ENCODE measurements at places on chromosomes 3 and 15.

GRCh38 chr15:68055224-68055705 is 1.1 kb downstream of the PIAS1 start:
- DNase-seq = peak; percentile 36

DNA sequence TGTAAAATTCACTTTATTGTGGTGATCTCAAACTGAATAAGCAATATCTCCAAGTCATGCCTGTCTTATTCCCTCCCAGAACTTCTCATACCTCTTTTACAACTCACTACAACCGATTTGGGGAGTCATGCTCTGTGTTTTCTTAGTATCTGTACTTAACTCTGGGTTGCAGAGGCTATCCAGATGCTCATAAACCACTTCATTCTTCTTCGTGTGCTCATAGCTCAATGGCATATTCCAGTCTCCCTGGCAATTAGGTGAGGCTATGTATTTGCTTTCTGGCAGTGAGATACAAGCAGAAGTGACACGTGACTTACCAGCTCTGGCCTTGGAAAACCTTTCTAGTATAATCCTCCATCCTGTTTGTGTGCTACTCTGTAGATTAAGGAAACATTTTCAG is 360.9 kb downstream of the ZNF385D start:
- DNase-seq = no peak

GRCh38 chr3:4416961-4417360 is 50.1 kb downstream of the SUMF1 start:
- DNase-seq = no peak

- no peak for DNase-seq
These were observed 431 bp downstream of the PFKFB4 start for GRCh38 chr3:48555949-48556795.

GRCh38 chr3:33441225-33441976 is 1.2 kb upstream of the UBP1 start:
- no peak for DNase-seq

DNA sequence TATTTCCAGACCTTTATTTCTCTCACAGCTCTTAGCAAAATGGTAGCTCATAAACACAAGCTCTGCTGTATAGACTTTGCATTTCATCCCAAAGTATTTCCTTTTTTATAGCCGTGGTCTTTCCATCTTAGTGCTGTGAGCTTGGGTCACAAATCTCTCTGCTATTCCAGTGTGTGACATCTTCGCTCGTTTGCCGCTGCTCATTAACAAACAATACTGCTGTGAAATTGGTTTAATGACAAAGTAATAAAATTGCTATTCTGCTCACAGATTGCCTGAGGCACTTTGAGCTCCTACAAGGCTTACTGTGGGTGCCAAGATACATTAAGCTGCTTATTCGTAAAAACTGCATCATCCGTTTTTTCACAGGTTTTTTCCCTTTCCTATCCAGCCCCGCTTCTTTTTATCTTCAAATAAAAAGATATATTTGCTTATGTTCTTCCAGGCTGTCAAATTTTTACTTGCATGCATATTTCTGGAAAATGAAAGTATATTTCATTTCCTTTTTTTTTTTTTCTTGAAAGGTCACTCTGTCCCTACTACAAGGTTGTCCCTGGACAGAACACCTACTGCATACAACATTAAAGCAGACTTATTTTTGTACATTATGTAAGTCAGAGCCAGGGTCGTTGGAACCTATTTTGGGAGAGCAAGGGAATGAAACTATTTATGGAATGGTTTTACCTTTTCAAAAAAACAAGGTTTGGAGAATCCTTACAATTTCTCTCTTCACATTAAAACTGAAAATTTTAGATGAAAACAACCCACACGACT is 174.5 kb downstream of the MEIS2 start:
- DNase-seq = no peak

GRCh38 chr3:159991591-159991990 is 3.0 kb downstream of the IL12A start:
- no peak for DNase-seq

- DNase-seq = no peak
These were observed 197.4 kb upstream of the RGMA start for GRCh38 chr15:93286446-93286845.

- no peak for DNase-seq
These were observed 2.5 kb upstream of the IRAK2 start for GRCh38 chr3:10162185-10162584.

DNA sequence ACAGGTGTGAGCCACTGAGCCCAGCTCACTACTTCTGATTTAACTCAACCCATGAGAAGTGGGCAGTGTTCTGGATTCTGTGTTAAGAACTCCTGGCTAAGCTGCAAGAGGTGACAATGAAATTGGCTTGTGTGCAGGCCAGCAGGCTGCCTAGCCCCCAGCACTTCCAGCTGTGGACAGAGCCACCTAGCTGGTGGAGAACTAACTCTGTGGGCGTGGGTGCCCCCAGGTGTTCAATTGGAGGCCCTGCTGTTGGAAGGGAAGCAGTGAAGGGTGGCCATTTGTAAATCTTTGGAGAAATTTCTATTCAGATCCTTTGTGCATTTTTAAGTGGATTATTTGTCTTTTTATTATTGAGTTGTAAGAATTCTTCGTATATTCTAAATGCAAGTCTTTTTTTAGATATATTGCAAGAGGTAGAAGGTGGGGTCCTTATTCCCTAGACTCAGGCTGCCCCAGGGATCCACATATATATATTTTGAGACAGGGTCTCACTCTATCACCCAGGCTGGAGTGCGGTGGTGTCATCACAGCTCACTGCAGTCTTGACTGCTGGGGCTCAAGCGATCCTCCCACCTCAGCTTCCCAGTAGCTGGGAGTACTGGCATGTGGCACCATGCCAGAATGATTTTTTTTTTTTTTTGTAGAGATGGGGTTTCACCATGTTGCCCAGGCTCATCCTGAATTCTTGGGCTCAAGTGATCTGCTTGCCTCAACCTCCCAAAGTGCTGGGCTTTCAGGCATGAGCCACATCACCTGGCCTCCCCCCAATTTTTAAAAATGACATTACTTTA is 7.2 kb upstream of the SCAMP5 start:
- no peak for DNase-seq

GRCh38 chr3:187473778-187474406 is 105.7 kb downstream of the RTP4 start:
- no peak for DNase-seq

- DNase-seq = no peak
These were observed 9.3 kb downstream of the RBPMS2 start for GRCh38 chr15:64766058-64766457.

GRCh38 chr3:176583956-176584355 is 613.3 kb downstream of the TBL1XR1 start:
- DNase-seq = no peak

DNA sequence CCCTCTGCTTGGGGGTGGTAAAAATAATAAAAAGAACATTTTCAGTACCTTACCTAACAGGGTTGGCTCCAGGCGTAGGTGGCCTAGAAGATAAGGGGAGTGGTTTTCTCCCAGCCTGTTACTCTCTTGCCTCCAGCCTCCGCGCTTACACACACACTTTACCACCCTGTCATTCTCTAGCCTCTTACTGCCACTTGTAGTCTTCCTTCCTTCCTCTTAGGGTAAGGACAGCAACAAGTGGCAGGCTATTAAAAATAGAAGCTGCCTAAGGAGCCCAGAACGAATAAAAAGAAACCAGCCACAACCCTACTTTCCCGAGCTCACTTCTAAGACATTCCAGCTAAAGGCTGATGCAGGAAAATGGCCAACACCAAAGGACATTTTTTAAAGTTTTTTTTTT is 9.6 kb upstream of the LIPH start:
- no peak for DNase-seq

GRCh38 chr3:190591080-190591479 is 77.2 kb downstream of the IL1RAP start:
- DNase-seq = no peak

GRCh38 chr3:145055375-145056076 is 1083.9 kb downstream of the DIPK2A start:
- DNase-seq = no peak

DNA sequence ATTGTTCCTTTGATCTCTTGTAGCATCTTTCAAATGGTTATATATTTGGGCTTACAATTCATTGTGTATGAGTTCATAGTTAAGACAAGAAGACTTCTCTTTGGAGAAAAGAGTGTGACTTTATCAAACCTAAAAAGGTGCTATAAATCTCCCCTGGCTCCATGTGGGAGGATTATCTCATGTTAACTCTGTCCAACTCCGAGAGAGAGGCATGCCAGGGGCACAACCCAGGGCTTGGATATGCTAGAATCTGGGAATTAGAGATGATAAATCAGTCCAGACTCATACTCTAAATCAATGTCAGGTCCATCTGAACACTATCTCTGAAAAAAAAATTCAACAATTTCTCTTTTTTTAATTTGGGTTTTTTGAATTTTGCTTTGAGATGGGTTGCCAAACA is 462.8 kb downstream of the TUSC7 start:
- no peak for DNase-seq

GRCh38 chr3:155847993-155848392 is 6.2 kb downstream of the SLC33A1 start:
- no peak for DNase-seq

DNA sequence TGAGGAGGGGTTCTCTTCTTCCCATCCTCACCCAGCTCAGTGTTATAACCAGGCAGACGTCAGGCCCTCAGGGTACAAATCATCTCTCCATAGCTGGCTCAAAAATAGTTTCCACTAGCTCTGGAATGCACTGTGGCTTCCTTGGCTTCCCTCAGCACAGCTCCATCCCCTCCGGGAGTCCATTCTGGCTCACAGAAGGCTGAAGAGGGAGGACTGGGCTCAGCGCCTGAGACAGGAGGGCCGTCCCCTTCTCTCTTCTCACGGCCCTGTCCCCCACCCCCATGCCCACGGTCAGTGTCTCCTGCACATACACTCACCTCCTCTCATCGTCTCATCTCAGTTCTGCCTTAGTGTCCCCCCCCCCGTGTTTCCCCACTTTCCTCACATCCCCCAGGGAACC is 50.1 kb downstream of the UMPS start:
- DNase-seq = no peak

- DNase-seq = no peak
These were observed 27.5 kb upstream of the MASP1 start for GRCh38 chr3:187318819-187319616.

DNA sequence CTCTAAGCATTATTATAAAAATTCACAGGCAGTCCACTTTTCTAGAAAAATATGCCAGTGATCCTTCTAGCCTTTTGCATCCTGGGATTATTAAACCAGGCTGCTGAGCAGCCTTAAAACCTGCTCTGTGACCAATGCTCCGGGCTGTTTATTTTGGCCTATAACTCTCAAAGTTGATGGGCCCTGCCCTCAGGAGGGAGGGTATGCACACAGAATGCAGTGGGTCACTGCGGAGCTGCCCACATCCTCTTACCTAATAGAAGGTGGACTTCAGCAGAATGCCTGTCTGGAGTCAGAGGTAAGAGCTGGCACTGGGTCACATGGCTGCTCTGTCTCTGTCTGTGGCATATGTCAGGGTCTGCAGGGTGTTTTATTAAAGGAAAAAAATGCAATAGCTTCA is 26.0 kb downstream of the CPNE4 start:
- no peak for DNase-seq

- DNase-seq = no peak
These were observed 34.7 kb upstream of the GCSAM start for GRCh38 chr3:112167758-112168157.

GRCh38 chr15:40493089-40493840 is 22.5 kb downstream of the CHST14 start:
- peak; percentile 7 for DNase-seq

- DNase-seq = no peak
These were observed 10.9 kb downstream of the SEMA7A start for GRCh38 chr15:74422652-74423430.

GRCh38 chr15:52011711-52012144 is 7.3 kb upstream of the MAPK6 start:
- no peak for DNase-seq

DNA sequence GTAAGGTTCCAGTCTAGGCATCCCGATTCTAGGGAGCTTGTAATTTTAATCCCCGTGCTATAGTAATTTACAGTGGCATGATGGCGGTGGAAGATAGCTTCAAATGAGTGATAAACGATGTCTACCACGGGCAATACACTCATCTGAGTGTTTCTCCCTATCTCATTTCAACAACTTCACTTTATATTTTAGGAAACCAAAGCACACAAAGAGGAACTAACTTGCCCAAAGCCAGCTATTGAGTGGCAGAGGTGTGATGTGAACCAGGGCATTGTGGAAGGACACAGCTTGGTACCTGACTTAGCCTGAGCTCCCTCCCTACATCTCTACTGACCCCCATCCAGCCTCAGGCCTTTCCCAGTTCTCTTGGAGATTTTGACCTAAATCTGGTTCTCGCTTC is 16.9 kb upstream of the FILIP1L start:
- no peak for DNase-seq

DNA sequence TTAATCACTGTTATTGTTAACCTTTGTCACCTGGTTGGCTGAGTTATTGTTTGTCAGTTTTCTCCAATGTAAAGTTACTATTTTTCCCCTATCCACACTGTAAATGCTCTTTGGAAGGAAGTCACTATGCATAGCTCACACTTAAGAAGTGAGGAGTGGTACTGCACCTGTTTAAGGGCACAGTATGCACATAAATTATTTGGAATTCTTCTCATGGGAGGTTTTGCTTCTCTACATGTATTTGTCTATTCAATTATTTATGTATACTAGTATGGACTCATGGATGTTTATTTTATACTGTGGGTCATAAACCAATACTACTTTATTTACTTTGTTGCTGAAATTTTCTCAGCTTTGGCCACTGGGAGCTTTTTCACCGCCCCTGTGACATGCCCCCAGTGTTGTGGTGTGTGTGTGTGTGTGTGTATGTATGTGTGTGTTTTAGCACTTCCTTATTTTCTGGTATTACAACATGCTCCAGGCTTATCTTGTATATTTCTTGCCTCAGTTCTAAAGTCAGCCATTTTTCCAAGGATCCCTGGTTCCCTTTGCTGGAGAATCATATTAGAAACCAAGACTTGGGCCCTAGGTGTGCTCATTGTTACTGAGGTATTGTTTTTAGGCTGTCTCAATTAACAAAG is 290.5 kb downstream of the KBTBD8 start:
- no peak for DNase-seq

- DNase-seq = no peak
These were observed 43.8 kb downstream of the SPSB4 start for GRCh38 chr3:141094790-141095545.

DNA sequence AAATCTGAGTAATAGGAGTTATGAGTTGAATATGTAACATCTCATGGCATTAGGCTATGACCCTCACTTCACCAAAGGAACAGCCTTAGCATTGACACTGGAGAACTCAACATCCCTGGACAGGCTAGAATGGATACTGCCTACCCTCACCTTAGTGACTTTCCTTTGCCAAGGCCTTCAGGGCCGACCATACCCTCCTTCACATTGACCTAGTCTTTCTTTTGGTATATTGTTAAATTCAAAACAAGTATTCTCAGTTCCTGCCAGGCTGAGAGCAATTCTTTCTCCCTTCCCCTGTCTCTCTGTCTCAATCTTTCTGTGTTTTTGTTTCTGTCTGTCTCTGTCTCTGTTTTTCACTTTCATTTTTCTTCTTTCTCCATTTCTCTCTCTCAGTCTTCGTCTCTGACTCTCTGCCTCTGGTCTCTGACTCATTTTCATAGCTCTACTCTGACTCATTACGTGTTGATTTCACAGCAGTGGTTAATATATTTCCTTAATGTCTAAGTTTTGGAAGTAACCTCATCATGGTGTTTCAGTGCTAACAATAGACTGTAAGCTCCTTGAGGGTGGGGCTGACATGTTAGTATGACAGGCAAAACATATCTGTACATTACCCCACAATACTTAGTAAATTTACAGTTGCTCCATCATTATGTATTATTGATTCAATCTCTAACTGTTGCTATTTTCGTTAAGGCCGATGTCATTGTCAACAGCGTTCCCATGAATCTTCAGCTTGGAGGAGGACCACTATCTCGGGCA is 32.5 kb downstream of the PARP15 start:
- DNase-seq = peak; percentile 31

- DNase-seq = no peak
These were observed 28.9 kb downstream of the PDE8A start for GRCh38 chr15:85010386-85011159.
